ENCODE measurements at places on chromosomes 6 and 20. TPM values are rescaled to one million over a fixed set of nuclear protein-coding genes. Genes with fewer than 3 reads are reported as not detected.

Gene HLA-DOB
- total RNA-seq, result 0.46 TPM

Gene HLA-DMA
- total RNA-seq, result 9.3 TPM

DNA sequence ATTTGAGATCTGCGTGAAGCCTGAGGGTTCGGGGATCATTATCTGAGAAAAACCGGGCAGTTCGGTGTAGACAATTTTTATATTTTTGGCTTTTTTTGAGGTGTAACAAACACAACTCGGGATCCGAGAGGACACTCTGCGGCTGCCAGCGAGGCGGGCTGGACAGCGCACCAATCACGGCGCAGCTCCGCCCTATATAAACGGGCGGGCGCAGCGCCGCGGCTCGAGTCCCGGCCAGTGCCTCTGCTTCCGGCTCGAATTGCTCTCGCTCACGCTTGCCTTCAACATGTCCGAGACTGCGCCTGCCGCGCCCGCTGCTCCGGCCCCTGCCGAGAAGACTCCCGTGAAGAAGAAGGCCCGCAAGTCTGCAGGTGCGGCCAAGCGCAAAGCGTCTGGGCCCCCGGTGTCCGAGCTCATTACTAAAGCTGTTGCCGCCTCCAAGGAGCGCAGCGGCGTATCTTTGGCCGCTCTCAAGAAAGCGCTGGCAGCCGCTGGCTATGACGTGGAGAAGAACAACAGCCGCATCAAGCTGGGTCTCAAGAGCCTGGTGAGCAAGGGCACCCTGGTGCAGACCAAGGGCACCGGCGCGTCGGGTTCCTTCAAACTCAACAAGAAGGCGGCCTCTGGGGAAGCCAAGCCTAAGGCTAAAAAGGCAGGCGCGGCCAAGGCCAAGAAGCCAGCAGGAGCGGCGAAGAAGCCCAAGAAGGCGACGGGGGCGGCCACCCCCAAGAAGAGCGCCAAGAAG, 69.0 kb downstream of the HFE start:
- H3K27ac ChIP-seq, result peak overlapping the region; percentile 98
- peaks cover 13% of the 10 kb centered on the region for H3K36me3 ChIP-seq
- peak overlapping the region; percentile 84 for H3K4me3 ChIP-seq
- peaks cover 23% of the 10 kb centered on the region for H3K4me1 ChIP-seq

DNA sequence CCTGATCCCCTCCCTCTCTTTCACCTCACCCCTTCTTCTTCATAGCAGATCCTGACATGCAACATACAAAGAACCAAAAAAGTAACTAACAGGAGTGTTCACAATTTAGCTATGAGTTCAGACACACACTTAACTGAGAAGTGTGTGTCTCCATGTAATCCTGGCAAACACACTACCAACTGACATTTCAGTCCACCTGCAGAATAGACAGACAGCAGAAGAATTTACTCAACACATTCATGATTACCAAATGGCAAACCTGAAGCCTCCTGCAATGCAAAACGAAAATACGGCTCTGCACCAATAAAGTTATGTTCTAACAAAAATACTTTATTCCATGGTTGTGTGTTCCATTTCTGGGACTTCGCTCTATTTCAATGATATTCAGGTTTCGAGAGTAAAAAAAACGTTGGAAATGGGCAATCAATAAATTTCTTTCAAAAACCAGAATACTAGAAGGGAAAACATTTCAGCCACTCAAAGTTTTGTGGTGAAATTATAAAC, 2.6 kb downstream of the BACH2 start:
- peak overlapping the region; percentile 74 for H3K4me3 ChIP-seq
- peaks cover 32% of the 10 kb centered on the region for H3K4me1 ChIP-seq
- H3K27me3 ChIP-seq, result peaks cover 51% of the 10 kb centered on the region

DNA sequence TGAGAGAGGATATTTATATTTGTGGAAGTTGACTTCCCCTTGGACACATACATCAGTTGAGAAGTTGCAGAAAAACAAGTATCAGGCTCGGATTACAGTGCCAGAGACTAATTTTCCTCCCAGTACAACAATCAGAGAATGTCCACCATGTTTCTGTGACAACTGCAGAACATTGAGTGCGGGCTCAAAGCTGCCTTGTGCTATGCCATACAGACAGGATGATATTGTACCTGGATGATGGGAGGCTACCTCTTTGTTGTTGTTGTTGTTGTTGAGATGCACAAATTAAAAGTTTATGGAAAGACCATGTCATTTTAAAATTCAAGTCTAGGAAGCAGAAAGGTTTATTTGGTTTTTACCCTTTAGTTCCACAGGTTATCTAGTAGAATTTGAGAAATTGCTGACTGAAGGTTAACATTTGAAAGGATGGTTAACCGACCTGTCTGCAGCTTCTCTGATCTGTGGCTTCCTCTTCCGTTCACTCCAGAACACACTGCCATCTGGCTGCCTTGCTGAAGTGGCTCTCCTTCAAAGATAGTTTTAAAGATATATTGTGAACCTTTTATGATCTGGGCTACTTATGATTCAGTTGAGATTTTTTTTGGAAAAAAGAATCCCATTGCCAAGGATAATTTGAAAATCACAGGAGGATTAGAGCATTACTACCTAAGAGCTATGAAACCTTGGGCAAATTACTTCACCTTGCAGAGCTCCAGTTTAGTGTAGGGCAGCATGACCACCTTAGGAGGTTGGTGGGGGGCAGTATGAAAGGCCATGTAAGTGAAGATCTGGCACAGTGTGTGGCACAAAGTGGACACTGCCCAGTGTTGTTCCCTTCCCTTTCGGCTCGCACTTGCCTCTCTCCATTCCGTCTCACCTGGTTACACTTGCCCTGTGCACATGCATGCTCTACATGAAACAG, 15.9 kb downstream of the TMEM200A start:
- no peak overlapping the region for H3K4me3 ChIP-seq
- peaks cover 40% of the 10 kb centered on the region for H3K4me1 ChIP-seq
- H3K27me3 ChIP-seq, result no peaks in the 10 kb centered on the region
- no peak overlapping the region for H3K27ac ChIP-seq

GRCh38 chr6:35181933-35182612, 31.7 kb upstream of the SCUBE3 start:
- H3K27me3 ChIP-seq, result peaks cover 11% of the 10 kb centered on the region
- peak; percentile 49 for DNase-seq
- peaks cover 7% of the 10 kb centered on the region for H3K4me1 ChIP-seq
- H3K36me3 ChIP-seq, result no peaks in the 10 kb centered on the region
- no peak overlapping the region for H3K27ac ChIP-seq

DNA sequence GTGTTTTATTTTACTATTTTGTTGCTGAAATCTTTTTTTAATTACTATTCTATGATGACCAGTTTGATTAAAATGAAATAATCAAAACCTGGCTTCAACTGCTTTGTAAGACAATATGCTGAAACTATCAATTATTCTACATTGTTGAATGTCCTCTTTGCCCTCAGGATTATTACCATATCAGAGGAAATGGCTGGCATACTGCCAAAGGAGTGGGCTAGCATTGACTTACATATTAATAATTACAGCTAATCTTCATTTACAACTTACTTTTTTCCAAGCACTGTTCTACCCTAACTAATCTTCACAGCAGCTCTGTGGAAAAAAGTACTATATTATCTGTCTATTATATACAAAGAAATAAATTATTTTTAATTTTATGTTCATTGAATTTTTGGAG, 560.5 kb downstream of the BCKDHB start:
- H3K4me3 ChIP-seq, result no peak overlapping the region
- H3K36me3 ChIP-seq, result no peaks in the 10 kb centered on the region
- H3K27ac ChIP-seq, result no peak overlapping the region
- DNase-seq, result no peak
- H3K27me3 ChIP-seq, result no peaks in the 10 kb centered on the region

DNA sequence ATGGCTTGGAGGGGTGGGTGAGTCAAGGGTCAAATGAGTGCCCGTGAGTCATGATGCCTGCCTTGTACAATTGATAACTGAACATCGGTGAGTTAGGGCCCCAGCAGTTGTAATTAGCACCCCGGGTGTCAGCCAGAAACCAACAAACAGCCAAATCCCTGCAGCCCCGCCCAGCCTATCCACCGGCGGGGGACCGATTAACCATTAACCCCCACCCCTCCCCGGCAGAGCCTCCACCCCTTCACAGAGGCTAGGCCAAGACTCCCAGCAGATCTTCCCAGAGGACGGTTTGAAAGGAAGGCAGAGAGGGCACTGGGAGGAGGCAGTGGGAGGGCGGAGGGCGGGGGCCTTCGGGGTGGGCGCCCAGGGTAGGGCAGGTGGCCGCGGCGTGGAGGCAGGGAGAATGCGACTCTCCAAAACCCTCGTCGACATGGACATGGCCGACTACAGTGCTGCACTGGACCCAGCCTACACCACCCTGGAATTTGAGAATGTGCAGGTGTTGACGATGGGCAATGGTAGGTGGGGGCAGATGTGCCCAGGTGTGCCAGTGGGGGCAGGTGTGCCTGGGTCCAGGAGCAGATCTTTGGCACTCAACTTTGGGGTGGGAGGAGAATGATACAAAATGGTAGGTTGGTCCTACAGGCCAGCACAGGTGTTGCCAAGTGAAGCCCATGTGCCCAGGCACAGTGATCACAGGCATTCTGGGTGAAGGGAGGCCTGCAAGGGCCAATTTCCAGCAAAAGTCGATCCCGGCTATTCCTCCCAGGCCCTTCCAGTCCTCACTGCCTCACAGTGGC, 45.7 kb downstream of the HNF4A start:
- H3K27ac ChIP-seq, result no peak overlapping the region
- no peaks in the 10 kb centered on the region for H3K27me3 ChIP-seq
- H3K36me3 ChIP-seq, result no peaks in the 10 kb centered on the region
- no peak overlapping the region for H3K4me3 ChIP-seq

Data from WTC11 (cell line).